ENCODE measurements at places on chromosomes 2 and 18.

- no peak for DNase-seq
These were observed 244.1 kb upstream of the TNP1 start for GRCh38 chr2:217103752-217104545.

DNA sequence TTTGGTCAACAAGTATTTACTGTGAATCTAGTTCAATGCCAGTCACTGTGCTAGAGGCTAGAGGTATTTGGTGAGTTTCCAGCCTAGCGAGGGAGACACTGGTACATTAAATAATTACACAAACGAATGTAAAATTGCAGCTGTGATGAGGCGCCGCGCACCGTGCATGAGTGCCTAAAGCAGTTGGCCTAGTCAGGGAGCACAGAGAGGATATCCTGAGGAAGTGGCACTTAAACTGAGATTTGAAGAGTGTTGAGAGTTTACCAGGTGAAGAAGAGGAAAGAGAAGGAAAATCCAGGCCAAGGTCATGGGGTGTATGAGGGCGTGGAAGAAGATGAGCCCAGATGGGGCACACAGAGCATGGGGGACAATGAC lies 157.6 kb upstream of the NDUFV2 start:
- DNase-seq = no peak

DNA sequence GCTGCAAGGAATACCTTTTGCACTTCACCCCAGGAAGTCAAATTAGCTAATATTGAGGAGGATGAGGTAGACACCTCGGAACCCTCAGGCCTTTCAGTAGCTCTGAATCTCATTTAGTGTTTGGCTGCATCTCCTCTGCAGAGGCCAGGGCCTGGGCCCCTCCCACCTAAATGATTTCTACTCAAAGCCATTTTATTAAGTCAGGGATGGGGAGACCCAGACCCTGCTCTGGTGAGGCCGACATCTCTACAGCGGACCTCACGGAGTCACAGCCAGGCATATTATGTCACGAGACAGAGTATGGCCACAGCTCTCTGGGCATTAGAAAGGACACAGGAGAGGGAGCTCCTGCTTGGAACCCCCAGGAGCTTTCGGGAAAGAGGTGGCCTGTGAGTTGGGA lies 305.5 kb downstream of the ALK start:
- no peak for DNase-seq

- no peak for DNase-seq
These were observed 77.2 kb upstream of the NFU1 start for GRCh38 chr2:69514406-69514805.

DNA sequence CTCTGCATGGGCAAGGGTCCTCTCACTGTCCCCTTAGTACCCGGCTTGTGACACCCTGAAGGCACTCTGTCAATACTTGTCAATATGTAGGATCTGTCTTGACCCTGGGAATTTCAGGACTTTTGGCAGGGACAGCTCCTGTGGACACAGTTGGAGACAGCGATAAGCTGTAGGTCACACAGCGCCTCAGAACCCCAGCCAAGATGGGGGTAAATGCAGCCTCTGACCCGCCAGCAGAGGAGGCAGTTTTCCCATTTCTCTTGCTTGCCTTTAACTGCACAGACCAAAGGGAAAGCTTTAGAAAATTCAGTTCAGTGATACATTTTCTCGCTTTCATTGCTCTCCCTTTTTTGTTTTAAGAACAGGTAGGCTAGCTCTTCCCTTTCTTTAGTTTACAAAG lies 54.8 kb upstream of the KLHL29 start:
- DNase-seq = no peak

- DNase-seq = no peak
These were observed 128.9 kb upstream of the ITGB6 start for GRCh38 chr2:160328811-160329527.

GRCh38 chr18:36526611-36527010 lies 229.1 kb downstream of the FHOD3 start:
- DNase-seq = no peak

GRCh38 chr18:75164479-75164878 lies 44.5 kb downstream of the PTGR3 start:
- no peak for DNase-seq

- DNase-seq = no peak
These were observed 205.8 kb upstream of the SALL3 start for GRCh38 chr18:78773819-78774218.

DNA sequence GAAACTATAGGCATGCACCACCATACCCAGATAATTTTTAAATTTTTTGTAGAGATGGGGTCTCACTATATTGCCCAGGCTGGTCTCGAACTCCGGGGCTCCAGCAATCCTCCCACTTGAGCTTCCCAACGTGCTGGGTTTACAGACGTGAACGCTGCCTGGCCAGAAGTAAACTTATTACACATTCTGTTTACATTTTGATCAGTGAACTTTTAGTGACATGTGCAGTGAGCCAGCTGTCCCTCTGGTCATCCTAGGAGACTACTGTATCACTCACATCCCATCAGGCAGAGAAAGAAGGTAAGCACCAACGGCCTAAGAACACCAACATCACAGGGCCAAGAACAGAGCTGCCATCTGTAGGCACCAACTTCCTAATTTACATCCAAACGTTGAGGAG lies 22.2 kb downstream of the NDUFA10 start:
- DNase-seq = no peak

DNA sequence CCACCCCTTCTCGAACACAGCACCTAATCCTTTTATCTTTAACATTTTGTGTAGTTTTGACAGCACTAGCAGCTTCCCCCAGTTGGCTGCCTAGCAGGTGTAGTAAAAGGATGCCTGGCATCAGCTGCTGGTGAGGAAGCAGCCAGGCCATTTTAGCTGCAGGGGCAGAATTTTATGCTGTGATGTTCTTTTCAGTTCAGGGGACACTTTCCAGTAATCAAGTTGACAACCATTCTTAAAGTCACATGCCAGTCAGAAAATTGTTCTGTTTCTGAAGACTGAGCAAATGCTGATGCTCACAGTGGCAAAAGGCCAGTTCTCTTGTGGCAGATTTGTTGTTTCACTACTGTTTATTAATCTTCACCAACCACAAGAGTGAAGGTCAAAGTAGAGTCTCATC lies 570.8 kb downstream of the CCDC85A start:
- no peak for DNase-seq

DNA sequence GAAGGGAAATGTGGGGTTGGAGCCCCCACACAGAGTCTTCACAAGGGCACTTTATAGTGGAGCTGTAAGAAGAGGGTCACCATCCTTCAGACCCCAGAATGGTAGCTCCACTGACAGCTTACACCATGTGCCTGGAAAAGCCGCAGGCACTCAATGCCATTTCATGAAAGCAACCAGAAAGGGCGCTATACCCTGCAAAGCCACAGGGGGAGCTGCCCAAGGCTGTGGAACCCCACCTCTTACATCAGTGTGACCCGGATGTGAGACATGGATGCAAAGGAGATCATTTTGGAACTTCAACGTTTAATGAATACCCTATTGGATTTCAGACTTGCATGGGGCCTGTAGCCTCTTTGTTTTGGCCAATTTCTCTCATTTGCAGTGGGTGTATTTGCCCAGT lies 694.7 kb downstream of the CBLN2 start:
- no peak for DNase-seq

GRCh38 chr2:236014408-236015131 lies 153.6 kb downstream of the GBX2 start:
- no peak for DNase-seq

- DNase-seq = no peak
These were observed 28.4 kb downstream of the TMEM177 start for GRCh38 chr2:119707117-119708087.

GRCh38 chr18:58515175-58515775 lies 113.6 kb downstream of the ALPK2 start:
- no peak for DNase-seq

DNA sequence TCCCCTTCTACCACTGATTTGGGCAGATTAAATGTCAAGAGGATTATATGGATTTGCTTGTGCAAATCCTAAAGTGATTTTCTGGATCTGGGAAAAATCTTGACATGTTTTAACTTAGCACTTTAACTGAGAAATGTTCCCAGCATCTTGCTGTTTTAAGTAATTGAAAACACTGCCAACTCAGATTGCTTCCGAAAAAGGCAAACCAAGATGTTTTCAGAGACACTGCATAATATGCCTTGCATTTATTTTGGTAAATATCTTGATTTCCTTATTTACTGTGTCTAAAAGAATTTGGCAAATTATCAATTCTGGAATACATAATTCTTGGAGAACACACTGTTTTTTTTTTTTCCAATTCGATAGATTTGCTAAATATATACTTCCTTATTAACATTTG lies 385.0 kb upstream of the FAM98A start:
- no peak for DNase-seq

DNA sequence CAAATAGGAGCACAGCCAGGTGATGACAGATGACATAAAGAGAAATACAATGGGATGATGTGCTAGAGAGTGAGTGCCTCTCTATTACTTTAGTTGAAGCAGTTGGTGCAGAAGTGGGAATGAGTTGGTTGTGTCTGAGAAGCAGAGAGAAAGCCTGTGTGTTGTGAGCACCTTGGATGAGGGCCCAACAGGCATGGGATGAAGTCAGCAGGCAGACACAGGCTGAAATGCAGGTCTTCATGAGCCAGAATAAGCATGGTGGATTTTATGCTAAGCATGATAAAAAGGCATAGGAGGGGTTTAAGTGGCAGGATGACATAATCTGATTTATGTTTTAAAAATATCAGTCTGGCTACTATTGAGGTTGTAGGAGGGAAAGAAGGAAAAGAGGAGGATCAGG lies 71.5 kb downstream of the KLHL14 start:
- no peak for DNase-seq

DNA sequence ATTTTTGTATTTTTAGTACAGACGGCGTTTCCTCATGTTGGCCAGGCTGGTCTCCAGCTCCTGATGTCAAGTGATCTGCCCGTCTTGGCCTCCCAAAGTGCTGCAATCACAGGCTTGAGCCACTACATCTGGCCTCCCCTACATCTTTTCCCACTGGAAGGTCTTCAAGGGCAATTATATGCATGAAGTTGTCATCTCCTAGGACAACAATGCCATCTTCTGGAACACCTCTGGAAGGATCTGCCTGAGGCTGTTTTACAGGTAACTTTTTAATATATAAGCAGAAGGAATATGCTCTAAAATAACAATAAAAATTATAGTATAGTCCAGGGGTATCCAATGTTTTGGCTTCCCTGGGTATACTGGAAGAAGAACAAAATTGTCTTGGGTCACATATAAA lies 321.4 kb downstream of the AFF3 start:
- DNase-seq = no peak

- no peak for DNase-seq
These were observed 48.4 kb downstream of the TANK start for GRCh38 chr2:161208527-161209139.

- DNase-seq = no peak
These were observed 316.0 kb upstream of the MEX3C start for GRCh38 chr18:51513517-51513916.

DNA sequence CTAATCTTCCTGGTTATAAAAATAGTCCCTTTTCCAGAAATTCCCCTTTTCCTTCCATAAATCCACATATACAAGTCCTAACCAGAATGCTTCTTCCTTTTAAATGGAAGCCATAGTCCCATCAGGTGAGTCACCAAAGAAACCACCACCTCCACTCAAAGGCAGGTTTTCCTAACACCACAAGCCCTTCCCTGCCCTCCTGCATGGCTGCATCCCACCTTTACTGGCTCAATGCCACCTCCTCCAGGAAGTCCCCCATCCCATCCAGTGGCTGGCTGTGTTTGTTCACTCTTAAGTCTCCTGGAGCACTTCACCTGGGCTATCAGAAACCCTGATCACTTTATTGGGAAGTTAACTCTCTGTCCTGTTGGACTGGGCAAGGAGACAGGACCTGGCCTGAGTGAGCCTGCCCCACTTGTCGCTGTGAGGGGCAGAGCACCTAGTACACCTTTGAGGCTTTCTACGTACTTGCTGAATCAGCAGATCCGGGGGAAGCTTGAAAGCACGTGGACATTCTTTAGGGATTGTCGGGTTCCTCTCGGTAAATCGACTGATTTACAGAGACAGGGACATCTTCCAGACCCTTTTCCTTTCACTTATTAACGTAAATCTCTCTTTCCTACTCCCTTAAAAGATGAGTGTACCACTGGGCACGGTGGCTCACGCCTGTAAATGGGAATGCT lies 71.0 kb downstream of the NGEF start:
- DNase-seq = no peak

DNA sequence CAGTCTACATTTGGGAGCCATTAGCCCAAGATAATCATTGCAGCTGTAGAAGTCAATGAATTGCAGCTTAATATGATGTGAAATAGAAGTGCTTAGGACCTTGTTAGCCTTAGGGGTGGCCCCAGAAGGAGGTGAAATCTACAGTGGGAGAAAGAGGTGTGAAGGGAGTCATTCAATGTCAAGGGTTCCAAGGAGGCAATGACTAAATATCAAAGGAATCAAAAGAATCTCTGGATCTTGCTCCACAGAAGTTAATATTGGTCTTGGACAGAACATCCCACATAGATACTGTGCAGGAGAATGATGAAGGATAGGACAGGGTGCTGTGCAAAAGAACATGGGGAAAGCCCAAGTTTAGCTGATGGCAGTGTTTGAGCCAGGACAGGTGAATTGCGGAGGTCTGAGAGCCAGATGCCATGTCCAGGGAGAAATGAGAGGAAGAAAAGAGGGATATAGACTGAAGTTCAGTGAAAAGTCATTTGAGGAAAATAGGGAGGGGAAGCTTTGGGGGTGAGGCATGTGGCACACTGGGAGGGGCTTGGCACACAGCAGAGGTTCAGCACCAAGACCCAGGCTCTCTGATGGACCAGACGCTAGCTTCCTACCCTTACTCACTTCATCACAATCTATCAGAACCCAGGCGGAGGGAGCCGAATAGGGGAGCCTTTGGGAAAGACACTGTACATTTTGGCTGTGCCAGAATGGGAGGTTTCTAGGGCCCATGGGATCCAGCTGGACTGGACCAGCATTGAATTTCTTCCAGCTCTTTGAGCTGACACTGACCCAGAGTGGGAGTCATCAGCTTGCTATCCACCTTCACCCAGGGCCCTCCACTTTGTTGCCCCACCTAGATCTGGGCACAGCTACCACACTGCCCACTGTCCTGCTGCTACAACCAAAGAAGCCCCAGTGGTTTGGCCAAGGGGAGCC lies 2.2 kb downstream of the IL1F10 start:
- no peak for DNase-seq

- no peak for DNase-seq
These were observed 115.2 kb downstream of the RNF144A start for GRCh38 chr2:7032371-7032770.

DNA sequence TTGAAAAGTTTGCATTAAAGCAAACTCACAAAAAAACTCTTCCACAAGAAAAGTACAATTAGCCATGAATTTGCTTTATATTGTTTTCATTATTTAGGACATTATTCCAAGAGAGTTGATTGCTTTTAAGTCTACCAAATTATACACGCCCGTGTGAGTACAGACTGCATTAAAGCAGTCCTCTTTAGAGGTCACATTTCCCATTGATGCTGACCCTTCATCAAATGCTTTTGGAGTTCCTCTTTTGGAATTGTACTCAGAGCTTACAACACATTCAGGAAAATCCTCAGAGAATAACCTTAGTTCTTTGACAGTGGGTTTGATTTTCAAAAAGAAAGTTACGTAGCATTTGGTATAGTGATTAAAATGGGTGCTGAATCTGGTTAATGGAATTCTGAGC lies 256.1 kb downstream of the CDH2 start:
- no peak for DNase-seq

- DNase-seq = no peak
These were observed 63.1 kb upstream of the NFATC1 start for GRCh38 chr18:79332646-79333045.

GRCh38 chr2:40043641-40044040 lies 264.6 kb upstream of the THUMPD2 start:
- DNase-seq = no peak

Measured in HL-60 (cell line).